ENCODE measurements at places on chromosomes 5 and 9.

- no peak for DNase-seq
These were observed 39.4 kb upstream of the ERCC6L2 start for GRCh38 chr9:95836072-95836471.

DNA sequence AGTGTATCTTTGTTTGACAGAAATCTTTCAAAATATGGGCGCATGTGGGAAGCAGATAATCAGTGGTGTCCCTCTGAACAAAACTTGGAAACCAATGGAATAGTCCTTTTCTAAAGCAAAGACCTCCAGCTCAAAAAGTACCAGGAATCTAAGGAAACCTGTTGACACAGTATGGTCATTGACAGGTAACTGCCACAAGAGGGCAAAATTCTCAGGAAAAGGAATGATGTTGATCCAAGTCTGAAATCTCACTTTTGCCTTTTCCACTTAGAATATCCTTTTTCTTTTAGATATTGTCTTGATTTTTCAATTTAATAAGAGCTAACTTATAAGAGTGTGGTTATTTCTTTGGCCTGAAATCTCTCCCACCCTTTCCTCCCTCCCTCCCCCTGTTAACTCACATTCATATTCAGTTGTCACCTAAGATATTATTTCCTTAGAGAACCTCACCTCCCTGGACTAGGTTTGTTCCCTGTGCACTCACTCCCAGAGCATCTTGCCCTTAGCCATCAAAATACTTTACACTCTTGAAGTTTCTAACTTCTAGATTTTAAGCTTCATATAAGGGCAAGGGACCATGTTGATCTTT is 59.0 kb upstream of the BARX1 start:
- DNase-seq, result no peak

GRCh38 chr5:61030163-61030482 is 85.1 kb downstream of the NDUFAF2 start:
- no peak for DNase-seq

GRCh38 chr5:116773926-116774325 is 199.3 kb upstream of the SEMA6A start:
- no peak for DNase-seq

DNA sequence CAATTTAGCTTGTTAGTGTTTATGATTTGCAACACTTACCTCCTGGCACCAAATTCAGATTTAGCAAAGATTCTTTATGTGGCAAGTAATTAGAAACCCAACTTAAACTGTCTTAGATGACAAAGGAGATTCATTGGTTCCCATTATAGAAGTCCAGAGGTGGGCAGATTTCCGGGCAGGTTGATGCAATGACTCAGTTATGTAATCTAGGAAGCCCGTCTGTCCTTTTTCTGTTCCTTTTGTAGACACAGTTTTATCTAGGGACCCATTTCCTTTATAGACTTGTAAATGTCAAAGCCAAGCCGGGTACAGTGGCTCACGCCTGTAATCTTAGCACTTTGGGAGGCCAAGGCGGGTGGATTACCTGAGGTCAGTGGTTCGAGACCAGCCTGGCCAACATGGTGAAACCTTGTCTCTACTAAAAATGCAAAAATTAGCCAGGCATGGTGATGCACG is 20.3 kb upstream of the ANKRD33B start:
- no peak for DNase-seq

DNA sequence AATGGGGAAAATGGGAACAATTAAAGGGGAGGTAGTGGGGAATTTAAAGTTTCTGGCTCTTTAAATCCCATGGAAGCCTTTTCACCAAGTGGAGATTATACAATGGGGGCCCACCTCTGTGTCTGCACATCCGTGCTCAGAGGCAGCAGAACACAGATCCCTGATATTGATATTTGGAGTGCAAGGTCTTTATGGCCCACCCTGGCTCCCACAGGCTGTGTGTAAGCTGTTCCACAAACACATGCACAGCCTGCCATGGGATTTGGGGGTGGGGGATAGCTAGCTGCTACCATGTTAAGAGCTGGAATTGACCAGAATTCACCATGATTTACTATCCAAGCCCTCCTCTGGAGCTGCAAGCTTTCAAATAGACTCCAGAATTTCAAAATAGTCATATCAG is 55.9 kb downstream of the RASGEF1C start:
- DNase-seq, result no peak

DNA sequence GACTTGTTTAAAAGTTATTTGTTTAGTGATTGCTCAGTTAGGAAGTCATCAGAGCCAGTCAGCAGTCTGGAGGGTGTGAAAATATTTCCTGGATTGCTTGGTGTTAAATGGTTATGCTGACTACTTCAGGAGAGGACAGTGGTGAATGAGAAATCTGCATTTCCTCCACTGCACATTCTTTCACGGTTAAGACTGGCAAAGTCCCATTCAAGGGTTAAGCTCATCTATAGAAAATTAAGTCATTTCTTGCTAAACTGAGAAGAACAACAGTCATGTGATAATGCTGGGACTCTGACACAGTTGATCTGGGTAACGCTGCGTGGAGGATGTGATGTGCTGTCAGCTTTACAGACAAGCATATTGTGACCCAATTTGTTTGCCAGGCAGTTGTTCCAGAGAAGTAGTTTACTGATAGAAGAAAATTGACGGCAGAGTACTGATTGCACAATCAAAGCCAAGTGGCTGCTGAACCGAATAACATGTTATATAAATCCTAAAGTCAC is 80.4 kb downstream of the GRAMD2B start:
- DNase-seq, result no peak

GRCh38 chr9:92654481-92655301 is 15.2 kb downstream of the IPPK start:
- DNase-seq, result no peak

Measured in stimulated activated CD4-positive, alpha-beta T cell treated with anti-CD3 and anti-CD28 coated beads, TNF-alpha, amount 100 ng/mL, for 24 hours (primary cell).